ENCODE measurements at places on chromosomes 5 and 9.

DNA sequence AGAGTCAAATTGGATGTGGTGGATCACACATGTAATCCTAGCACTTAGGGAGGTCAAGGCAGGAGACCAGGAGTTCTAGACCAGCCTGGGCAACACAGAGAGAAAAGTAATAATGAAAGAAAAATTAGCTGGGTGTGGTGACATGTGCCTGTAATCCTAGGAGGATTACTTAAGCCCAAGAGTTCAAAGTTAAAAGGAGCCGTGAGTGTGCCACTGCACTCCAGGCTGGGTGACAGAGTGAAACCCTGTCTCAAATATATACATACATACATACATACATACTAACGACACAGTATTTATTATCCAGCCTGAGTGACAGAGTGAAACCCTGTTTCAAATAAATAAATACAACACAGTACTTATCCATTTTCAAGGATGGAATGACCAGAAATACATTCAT, 180.3 kb downstream of the BNC2 start:
- no peak for DNase-seq

GRCh38 chr9:136602193-136602885, 56.5 kb upstream of the NOTCH1 start:
- DNase-seq: no peak

GRCh38 chr9:35903049-35903448, 3.0 kb upstream of the HRCT1 start:
- DNase-seq: no peak

DNA sequence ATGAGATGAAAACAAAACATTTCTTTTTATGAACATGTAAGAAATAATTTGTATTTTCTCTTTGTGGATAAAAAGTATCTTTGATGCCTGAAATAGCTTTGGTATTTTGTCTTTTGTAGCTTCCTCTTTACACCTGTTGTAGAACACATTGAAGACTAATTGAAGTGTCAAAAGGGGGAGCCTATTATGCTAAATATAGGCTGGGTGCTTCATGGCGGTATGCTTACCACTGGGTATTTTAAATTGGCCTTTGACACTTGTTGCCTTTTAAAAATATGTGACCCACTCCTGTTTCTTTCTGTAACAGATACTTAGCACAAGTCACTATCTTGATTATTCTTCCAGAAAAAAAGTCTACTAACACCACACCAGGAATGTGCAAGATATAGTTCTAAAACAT, 226.4 kb downstream of the KIAA0825 start:
- no peak for DNase-seq

- DNase-seq: no peak
These were observed 416.3 kb downstream of the NR2F1-AS1 start for GRCh38 chr5:93164690-93165089.

DNA sequence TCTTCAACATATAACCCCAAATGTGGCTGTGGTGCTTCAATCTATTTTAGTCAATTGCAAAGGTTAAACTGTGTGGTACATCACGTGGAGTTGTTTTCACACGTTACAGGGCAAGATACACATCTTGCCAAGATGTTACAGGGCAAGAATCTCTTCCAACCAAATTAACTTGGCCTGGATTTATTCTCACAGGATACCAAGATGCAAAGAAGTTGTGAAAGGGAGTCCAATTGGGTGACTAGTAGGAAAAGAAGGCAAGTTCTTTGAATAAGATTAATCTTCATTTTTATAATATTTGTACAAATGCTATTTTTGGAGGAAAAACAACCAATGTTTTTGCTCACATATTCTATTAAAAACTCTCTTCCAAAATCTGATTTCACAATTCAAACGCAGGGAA, 4.8 kb upstream of the IFNA8 start:
- DNase-seq: no peak

- DNase-seq: no peak
These were observed 482.7 kb upstream of the C9orf72 start for GRCh38 chr9:28056006-28056405.

GRCh38 chr5:10578869-10579268, 15.0 kb downstream of the ANKRD33B start:
- DNase-seq: no peak

DNA sequence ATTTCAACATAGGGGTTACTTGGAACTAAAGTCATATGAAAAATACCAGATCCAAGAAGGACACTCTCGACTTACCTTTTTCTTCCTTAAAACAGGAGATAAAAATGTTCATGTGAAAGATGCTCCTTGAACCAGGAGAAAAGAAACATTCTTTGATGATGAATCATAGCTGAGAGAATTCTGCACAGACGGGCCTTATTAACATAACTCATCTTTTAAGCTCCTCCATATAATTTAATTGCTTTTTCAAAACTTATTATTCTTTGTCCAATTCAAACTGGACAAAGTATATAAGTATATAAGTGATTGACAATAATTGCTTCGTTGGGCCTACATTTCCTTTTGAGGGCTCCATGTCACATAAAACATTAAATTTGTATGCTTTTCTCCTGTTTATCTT, 945.2 kb upstream of the C9orf72 start:
- no peak for DNase-seq

DNA sequence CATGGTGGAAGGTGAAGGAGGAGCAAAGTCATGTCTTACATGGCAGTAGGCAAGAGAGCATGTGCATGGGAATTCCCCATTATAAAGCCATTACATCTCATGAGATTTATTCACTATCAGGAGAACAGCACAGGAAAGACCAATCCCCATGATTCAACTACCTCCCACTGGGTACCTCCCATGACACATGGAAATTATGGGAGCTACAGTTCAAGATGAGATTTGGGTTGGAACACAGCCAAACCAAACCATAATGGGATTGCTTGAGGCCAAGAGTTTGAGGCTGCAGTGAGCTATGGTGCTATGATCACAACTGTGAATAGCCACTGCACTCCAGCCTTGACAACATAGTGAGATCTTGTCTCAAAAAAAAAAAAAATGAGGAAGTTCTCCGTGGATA, 581.8 kb downstream of the TAF11L14 start:
- no peak for DNase-seq

DNA sequence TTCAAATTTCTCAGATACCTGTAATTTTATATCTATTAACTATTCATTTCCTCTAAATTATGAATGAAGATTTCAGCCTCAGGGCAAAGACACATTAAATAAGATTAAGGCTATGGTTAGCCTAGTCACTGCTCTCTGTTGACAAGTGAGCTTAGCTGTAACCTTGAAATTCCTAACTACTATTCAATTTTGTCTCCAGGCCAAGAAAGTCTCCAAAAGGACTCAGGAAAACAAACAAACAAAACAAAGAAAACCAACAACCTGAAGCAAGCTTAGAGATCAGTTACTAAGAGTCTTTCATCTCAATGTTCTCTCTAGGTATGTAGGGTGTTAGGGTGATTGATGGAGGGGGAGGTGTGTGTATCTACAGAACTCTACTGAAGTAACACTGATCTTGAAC, 9.6 kb upstream of the CTNNAL1 start:
- DNase-seq: no peak

DNA sequence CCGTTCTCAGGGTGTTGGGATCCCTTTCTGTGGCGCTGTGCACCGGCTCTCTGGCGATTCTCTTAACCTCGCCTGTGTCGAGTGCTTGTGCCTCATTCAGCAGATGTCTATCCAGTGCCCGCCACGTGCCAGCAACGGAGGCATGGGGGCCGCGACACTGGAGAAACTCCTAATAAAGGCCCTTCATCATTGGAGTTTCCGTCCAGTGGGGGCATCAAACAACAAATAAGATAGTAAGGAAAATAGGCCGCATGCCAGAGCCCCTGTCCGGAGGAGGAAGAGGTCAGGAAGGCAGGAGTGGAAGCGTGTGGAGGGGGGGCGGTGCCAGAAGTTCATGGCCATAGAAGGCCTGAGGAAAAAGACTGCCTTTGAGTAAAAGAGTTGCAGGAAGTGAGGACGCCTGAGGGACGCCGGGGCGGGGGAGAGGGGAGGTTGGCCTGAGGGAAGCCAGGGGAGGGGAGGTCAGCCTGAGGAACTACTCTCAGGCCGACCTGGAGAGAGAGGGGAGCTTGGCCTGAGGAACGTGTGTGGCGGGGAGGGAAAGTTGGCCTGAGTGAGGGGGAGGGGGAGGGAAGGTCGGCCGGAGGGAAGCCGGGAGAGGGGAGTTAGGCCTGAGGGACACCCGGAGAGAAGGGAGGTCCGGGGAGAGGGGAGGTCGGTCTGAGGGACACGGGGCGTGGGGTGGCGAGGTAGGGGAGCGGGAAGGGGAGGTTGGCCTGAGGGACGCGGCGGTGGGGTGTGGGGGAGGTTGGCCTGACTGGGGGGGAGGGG, 82.2 kb downstream of the CACNA1B start:
- DNase-seq: no peak

- no peak for DNase-seq
These were observed 35.9 kb downstream of the RNF44 start for GRCh38 chr5:176501333-176501732.

DNA sequence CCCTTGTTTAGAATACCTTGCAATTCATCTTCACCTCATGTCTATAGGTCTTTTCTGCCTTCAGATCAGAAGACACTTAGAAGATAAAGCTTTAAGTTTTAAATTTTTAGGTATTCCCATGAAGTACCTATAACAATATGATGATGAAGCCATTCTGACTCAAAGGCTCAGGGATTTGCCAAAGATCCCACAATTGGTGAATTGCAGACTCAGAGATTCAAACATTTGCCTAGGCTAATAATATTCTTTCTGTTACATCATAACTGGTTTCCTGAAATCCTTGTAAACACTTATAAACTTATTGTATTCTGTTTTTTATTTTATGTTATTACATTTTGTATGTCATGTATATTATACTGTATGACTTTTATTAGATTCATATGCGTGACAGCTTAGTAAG, 62.8 kb upstream of the ZFAND5 start:
- no peak for DNase-seq

GRCh38 chr9:129889941-129890717, 54.9 kb downstream of the USP20 start:
- DNase-seq: no peak

DNA sequence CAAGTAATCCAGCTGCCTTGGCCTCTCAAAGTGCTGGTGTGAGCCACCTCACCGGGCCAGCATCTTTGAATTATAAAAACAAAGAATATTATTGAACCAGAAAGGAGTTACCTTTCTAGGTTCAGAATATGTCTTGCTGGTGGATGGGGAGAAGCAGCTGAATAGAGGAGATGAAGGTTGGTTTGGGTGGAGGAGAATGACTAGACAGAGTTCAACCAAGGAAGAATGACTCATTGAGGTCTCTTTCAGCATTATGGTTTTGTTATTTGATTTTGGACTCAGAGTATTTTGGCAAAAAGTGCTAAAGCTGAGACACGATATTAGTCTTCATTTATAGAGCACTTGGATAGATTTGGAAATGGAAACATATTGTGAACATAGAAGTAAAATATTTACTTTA, 75.2 kb upstream of the MPDZ start:
- DNase-seq: no peak

- no peak for DNase-seq
These were observed 15.1 kb upstream of the POMT1 start for GRCh38 chr9:131487621-131488031.

DNA sequence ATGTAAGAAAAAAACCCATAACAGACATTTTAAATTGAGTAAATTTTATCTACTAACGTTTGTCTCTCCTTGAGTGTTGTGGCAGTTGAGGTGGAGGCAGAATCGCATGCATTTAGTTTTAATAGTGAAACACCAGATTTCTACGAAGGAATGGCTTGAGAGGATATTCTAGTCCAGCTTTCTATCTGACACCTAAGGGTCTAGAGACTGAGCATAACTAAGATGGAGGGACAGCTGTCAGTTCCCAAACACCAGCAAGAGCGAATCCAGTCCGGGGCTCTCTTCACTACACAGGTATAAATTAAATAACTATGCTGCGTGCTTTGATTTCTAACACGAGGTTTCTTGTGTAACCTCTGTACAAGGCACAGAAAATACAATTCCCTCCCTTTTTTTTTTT, 1.4 kb downstream of the NCBP1 start:
- no peak for DNase-seq

DNA sequence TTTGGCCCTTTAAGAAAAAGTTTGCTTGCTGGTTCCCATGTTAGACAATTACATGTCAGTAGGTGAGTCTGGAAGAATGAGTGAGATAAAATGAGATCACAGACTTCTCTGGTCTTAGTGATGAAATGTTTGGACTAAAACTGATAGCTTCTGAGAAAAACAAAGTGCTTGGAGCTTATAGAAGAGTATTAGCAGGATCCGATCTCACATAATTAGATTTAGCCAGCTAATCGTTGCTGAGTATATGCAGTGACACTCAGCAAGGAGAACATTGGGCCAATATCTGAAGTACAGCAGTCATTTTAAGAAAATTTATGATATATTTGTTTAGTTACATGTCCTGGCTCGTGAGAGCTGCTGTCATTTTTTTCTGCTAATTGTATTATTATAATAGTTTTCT, 135.8 kb downstream of the SNCAIP start:
- no peak for DNase-seq

- no peak for DNase-seq
These were observed 1.6 kb downstream of the CFAP95 start for GRCh38 chr9:69822116-69822750.

GRCh38 chr9:12906646-12907045, 131.8 kb downstream of the LURAP1L start:
- DNase-seq: no peak

- DNase-seq: no peak
These were observed 8.0 kb downstream of the GRIA1 start for GRCh38 chr5:153498516-153498915.

GRCh38 chr5:52998552-52999313, 9.6 kb downstream of the ITGA2 start:
- no peak for DNase-seq

GRCh38 chr9:114507726-114508125, 2.5 kb upstream of the WHRN start:
- no peak for DNase-seq

DNA sequence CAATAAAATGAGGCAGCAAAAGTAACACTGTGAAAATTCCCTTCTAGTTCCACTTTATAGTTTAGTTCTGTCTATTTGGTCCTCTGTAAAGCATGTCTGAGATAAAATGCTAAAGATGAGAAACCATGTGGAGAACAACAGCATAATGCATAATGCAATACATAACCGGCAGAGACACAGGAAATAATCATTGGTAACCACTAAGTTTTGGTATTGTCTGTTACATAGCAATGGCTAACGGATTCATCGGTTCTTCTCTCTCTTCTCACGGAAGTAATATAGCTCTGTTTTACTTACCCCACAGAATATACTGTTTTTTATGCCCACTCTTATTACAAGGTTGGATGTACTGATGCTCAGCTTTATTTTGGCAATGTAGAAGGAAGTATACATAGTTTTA, 158.9 kb downstream of the FAM174A start:
- no peak for DNase-seq

DNA sequence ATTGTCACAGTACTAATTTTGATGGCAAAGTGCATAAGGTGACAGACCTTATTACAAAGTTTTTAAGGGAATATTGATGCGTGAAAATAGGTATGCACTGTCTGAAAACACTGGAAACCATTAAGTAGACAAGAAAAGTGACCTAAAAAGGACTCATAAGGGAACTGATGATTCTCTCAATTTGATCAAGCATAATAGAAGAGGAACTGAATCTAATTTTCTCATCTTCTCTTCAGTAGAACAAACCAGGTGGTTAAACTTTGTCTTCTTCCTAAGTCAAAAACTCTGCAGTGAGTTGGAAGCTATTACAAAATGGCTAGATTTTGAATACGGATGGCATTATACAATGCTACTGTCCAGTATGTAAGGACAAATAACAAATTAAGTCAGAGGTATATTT, 53.4 kb downstream of the RNF145 start:
- no peak for DNase-seq

All from stimulated activated CD8-positive, alpha-beta memory T cell treated with anti-CD3 and anti-CD28 coated beads, Interleukin-4, amount 100 ng/mL, for 1 hour (primary cell).